ENCODE measurements at places on chromosomes 16 and 17.
A peak's percentile ranks its signal among the peaks of the same experiment; 100 is the strongest.

- no peak for DNase-seq
Measured at GRCh38 chr16:3188675-3188924, 596 bp downstream of the OR1F1 start.

DNA sequence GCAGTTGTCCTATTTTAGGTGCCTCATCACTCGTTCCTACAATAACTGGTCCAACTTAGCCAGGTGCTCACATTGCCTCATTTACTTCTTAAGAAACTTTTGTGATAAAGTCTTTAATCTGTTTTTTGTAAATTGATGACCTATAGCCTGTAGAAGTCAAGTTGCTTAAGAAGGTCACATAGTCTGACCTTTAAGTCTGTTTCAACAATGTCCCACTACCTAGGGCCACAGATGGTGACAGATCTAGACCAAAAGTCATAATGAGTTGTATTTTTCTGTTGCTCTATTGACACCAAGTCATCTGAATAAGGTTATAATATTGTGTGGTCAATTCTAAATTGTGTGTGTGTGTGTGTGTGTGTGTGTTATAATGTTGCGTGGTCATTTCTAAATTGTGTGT lies 45.1 kb downstream of the ABCA9 start:
- no peak for DNase-seq

DNA sequence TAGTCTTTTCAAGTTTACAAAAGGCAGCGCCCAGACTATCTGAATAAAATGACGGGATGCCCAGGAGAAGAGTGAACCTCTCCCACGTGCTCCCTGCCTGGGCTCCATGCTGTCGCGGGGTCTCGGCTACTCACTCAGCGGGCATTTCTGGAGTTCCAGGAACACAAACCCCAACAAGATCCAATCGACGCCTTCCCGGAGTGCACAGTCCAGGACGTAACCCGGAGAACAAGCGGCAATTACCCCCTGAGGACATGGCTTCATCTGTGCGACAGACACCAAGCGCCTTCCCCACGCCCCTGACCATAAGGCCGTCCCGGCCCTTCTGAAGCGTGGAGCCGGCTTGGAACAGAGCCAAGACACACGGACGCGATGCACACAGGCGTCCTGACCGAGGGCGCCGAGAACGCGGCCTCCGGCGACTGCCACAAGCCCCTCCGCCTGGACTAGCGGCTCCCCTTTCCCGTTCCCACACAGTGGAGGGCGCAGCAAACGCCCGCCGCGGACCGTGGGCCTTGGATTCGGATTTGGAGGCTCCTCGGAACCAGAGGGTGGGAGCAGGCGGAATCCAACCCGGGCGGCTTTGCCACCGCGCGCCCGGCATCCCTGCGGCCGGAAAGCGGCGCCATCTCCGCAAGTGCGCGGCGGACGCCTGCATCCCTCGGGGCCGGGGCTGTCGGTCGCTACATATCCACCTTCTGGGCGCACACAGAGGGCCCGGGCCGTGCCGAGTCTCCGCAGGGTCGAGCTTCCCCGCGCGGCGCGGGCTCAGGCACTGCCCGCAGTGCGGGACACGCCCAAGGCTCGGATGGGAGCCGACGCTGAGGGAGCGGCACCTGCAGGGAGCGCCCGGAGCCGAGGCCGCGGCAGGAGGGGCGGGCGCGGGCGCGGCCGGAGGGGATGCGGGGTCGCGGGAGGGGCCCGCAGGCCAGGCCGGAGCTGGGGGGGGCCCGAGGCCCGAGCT lies 725 bp downstream of the ABCA3 start:
- peak; percentile 73 for DNase-seq

DNA sequence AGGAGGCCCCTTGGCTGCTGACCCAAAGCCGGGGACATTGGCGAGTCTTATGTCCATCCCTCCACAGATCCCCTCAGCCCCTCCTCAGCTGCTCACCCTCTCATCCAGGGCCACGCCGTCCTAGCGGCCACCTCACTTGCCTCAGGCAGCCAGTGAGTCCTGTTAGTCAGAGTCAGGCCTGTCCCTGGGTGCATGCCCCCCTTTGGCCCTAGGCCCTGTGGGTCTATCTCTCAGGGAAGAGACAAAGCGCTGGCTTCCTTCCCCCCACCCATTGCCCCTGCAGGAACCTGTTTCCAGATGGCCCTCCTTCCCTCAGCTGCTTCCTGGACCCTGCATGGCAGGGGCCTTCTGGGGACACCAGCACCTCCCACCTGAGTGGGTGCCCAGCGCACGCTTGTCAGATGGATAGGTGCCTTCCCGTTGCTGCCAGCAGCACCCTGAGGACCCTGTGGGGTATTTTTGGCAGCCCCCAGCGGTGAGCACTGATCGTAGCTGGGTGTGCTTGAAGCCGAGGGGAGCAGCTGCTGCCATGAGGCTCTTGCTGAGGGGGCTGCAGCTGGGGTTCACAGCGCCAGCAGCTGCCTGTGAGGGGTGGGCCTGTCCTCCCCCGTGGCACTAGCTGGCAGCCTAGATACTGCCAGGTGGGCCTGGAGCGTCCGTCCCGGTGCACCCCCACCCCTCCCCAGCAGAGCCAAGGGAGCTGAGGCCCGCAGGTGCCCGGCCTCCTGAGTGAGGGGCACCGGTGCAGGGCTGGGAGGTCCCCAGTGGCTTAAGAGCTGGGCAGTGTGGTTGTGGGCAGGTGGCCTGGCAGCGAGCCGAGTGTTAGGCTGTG lies 8.4 kb downstream of the DBNDD1 start:
- no peak for DNase-seq

DNA sequence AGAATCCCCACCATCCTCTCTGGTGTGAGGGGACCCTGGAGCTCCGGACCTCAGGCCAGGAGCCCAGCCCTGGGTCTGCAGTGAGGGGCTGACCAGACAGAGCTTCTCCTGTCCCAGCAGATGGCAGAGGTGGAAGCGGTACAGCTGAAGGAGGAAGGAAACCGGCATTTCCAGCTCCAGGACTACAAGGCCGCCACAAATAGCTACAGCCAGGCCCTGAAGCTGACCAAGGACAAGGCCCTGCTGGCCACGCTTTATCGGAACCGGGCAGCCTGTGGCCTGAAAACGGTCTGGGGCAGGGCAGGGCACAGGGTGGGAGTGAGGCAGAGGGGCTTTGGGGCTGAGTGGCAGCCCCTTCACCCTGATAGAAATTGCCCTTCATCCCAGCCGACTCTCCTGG lies 527 bp downstream of the UNC45B start:
- DNase-seq: no peak

DNA sequence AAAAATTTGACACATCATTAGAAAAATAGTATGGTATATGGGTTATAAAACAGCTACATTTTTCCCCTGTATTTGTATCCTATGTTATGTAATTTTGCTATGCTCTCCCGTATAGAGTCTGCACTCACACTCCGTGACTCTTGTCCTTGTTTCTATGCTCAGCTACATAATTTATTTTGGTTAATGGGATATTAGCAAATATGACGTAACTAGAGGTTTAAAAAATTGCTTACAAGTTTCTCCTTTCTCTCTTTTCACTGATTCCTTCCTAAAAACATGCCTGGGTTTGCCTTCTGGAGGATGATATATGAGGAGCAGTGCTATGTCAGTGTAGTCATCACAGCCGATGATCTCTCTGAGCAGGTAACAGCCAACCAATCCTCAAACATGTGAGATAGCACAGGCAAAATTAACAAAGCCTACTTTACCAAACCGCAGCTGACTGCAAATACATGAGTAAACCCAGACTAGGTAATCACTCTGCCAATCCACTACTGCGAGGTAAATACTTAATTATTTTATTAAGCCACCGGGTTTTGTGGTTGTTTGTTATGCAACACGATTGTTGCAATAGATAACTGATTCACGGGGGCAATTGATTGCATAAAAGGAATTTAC lies 126.9 kb downstream of the KIF2B start:
- no peak for DNase-seq

- peak; percentile 75 for DNase-seq
Measured at GRCh38 chr16:69563605-69564580, 1.9 kb upstream of the NFAT5 start.

GRCh38 chr17:18185391-18185790 lies 1.8 kb downstream of the ALKBH5 start:
- DNase-seq: no peak

DNA sequence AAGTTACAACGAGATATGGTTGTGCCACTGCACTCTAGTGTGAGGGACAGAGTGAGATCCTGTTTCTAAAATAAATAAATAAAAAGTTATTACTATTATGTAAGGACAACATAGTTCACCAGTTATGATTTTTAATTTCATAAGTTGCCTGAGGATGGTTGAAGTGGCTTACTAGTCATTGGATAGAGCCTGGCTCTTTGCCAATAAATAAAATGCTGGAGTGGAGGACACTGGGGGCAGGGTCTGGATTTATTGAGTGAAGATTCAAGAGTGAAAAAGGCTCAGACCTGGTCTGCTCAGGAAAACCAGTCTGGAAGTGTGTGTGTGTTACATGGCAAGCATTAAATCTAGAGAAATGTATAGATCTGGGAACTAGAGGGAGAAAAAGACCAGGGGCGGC lies 2.1 kb downstream of the STARD3 start:
- no peak for DNase-seq

DNA sequence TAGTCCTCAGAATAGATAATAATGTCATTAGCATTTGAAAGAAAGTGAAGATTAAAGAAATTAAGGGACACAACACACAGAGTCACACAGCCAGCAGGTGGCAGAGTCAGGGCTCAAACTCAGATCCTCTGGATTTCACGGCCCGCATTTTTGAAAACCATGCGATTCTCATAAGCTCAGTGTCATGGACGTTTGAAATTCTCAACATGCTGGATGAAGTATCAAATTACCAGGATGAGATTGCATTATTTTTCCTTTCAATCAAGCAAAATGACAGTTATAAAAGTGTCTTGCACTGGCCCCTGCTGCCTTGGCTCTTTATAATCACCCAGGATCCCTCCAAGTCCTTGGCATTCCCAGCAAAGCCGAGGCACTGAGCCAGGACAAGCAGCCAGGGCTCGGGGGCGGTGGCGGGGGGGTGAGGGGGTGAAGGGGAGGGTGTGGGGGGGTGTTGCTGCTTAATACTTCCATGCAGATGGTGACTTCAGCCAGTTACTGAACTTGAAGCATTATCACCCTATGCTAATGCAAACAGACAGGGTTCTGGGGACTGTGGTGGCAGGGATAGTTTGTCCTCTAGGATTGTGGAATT lies 6.6 kb upstream of the BMERB1 start:
- DNase-seq: peak; percentile 58

GRCh38 chr16:23670137-23670776 lies 8.4 kb upstream of the PLK1 start:
- peak; percentile 77 for DNase-seq

GRCh38 chr16:10852948-10853347 lies 24.1 kb upstream of the CIITA start:
- no peak for DNase-seq

GRCh38 chr16:10765772-10766171 lies 22.1 kb downstream of the NUBP1 start:
- peak; percentile 76 for DNase-seq

DNA sequence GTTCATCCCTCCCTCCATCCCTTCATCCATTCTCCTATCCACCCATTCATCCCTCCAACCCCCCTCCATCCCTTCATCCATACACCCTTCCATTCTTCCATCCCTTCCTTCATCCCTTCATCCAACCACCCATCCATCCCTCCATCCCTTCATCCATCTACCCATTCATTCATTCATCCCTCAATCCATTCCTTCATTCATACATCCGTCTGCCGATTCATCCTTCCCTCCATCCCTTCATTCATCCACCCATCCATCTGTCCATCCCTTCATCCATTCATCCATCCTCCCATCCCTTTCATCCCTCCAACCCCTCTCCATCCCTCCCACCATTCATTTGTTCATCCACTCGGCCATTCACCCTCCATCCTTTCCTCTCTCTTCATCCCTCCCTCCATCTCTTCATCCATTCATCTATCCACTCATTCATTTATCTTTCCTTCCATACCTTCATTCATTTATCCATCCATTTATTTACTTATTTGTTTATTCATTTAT lies 95.7 kb downstream of the FOXL1 start:
- no peak for DNase-seq

DNA sequence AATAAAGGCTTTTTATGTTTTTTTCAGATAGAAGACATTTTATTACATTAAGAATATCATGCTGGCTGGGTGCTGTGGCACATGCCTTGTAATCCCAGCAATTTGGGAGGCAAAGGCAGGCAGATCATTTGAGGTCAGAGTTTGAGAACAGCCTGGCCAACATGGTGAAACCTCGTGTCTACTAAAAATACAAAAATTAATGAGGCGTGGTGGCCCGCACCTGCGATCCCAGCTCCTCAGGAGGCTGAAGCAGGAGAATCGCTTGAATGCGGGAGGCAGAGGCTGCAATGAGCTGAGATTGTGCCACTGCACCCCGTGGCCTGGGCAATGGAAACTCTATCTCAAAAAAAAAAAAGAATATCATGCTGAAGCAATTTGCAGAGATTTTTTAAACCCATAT lies 29.1 kb upstream of the HAPSTR1 start:
- DNase-seq: no peak

DNA sequence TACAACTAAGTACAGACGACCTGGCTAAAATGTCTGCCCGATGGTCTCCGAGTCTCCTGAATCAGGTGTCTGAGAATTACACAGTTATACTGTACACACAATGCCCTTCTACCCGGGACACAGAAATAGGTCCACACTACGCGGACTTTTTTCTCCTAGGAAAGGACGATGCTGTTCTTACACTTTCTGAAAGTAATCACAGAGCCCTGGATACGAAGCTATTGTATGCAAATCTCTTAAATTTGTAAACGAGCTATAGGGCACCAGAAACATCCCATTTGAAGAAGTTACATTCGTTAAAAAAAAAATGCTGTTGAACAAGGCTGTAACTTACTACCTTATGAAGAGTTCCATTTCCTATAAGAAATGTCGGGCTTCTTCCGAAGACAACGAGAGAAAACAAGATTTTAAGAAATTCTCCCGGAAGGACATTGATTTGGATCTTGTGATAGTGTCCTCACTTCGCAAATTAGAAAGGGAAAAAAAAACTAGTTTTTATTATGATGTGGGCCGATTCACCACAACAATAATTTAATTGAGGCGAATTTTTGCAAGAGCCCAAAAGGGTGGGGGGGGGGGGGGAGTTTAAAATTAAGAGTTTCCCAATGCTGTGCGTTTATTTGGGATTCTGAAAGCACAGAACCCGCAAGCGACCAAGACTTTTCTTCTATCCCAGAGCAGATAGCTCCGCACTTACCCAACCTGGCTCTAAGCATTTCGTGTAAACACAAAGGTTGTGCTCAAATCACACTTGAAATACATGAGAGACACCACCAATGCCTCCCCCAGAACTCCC lies 1.5 kb upstream of the SOX9 start:
- DNase-seq: no peak

DNA sequence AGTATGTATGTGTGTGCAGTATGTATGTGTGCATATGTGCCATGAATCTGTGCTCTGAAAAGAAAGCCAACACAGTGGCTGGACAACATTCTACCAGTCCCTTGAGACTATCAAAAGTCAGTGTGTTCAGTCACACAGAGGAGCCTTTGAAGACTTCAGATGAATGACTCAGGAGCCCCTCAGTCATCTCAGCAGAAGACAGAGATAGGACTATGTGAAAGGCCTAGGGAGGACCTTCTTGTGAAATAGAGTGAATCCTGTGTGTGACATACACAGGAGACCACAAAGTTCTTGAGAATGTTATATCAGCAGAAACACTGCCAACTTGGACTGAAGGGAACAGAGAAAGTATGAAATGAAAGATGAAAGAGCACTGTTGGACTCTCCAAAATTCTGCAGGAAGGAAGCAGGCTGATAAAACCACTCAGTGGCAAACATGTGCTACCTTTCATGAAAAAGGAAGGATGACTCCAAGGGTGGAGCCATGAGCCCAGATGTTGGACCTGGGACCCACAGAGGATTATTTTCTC lies 108.4 kb downstream of the METRNL start:
- no peak for DNase-seq
